ENCODE measurements at places on chromosomes 1 and 21.

DNA sequence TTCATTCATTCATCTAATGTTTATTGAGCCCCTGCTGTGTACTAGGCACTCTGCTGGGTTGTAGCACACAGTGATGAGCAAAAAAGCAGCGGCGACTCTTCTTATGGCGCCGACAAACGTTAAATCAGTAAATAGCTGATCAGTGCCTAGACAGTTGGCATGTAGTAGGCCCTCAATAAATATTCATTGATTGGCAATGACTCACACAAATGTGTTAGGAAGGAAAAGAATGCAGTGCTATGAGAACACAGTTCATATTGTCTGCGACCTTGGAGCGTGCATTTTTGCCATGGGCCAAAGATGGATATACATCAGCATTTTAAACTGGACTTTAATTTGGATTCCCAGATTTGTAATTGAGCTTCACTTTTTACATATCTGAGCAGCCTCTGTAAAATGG is 52.0 kb downstream of the PRDM2 start:
- no peak for DNase-seq

GRCh38 chr21:20511216-20511880 is 486.9 kb upstream of the NCAM2 start:
- no peak for DNase-seq

GRCh38 chr1:8590721-8591351 is 226.6 kb downstream of the RERE start:
- DNase-seq = no peak

DNA sequence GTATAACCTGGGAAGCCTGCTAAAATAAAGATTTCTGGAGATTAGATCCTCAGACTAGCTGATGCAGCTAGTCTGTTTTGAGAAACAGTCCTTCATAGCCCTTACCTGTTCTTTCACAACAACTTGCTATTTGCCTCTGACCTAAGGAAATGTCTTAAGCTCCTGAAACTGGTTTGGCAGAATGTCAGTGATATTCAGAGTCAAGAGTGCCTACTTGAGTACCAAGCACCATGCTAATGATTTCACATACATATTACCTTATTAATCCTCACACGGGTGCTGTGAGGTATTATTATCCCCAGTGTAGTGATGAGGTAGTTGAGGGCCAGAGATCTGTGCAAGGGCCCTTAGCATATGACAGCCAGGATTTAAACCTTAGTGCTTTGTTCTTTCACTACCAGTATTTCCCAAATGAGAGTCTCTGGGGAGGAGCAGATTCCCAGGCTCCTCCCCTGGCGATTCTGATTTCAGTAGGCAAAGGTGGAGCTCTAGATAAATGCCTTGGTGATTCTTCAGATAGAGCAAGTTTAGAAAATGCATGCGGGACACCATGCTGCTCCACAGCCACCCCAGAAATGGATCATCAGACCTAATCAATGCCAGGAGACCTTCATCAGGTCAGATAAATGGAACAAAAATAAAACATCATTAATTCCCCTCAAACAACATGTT is 47.4 kb upstream of the WNT2B start:
- no peak for DNase-seq

GRCh38 chr1:235105051-235106043 is 23.3 kb downstream of the TOMM20 start:
- no peak for DNase-seq

DNA sequence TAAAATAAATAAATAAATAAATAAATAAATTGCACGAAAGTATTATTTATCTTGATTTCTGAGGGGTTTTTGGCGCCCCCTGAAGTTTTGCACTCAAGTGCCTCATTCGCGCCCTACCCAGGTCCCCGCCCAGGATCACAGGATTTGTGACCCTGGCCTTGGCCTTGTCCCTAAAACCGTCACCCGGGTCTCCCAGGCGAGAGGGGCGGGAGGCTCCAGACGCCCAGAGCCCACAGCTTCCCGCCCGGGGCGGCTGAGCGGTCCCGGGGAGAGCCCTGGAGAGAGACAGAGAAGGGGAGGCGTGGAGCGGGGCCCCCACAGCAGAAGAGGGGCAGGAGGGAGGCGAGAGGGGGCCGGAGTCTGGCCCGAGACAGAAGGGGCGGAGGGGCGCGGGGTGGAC is 91.8 kb upstream of the CASZ1 start:
- DNase-seq = no peak

DNA sequence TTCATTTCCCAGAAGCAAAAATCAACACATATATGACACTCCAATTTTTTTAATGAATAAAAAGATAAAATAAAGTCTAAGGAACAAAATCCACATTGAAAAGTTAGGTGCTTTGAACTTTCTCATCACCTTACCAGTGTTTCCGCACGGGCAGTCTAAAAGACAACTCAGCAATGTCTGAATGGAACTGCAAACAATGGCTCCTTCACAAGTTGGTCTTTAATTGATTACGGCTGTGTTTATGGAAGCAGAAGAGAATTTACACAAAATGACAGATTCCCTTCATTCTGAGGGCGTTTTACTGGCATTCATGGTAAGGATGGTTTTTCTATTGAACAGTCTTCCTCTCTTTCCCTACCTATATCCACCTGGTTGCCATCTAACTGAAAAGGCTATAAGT is 65.0 kb upstream of the RNPC3 start:
- DNase-seq = no peak

DNA sequence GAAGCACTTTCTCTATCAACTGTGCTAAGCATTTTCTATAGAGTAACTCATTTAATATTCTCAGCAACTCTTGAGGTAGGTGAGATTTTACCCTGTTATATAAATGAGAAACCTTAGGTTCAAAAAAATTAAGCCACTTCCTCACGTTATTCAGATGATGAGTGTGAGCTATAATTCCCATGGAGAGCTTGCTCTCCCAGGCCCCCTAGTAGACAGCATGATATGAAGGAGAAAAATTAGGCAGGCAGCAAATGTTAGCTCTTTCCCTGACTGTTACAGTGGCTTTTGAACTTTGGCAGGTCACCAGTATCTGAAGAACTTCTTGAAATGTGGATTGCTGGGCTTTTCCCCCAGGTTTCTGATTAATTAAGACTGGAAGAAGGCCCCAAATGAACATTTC is 753.1 kb downstream of the NCAM2 start:
- no peak for DNase-seq

Data from activated T-cell treated with anti-CD3 and anti-CD28 coated beads for 24 hours (primary cell).